ENCODE measurements at places on chromosomes 3 and 15.

- no peak for DNase-seq
Measured at GRCh38 chr3:8621872-8622271, 22.7 kb downstream of the SSUH2 start.

DNA sequence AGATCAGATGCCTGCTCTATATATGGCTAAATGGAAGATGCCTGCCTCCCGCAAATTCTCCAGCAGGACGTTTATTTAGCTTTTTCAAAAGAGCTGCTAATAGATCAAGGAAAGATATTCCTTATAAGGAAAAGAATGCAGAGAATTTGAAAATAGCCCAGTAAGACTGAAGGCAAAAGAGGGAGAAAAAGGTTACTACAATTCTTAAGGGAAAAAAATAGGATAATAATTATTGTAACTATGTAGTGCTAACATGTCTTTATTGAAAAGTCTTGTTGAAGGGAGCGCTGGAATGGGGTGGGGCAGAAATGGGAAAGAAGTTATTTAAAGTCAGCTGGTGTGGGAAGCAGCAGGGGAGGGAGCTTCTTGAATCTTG is 2.9 kb downstream of the TPM1 start:
- DNase-seq, result no peak

DNA sequence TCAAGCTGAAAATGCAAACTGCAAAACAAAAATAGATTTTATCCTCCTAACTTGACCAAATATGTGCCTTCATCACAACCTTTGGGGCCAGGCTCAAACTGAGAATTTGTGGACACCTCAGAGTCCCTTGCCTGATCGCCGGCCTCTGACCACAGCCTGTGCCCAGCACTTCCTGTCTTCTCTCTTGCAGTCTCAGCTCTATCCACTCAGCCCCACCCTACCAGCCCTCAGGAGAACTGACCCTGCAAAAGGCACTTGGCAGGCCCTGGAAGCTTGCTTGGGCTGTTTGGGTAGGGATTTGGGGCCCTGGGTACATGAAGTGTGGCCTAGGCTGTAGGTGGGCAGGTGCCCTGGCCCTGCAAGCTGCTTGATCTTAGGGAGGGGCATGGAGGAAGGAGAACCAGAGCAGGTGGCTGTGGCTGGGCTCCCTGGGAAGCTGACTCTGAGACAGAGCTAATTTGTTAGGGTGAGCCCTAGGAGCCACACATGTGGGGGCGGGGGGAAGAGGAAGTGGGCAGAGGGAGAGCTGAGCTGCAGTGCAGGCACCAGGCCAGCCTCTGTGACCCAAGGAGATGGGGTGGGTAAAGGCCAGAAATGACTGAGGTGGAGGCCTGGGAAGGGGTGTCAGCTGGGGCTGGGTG is 8.6 kb downstream of the CLEC3B start:
- no peak for DNase-seq

- DNase-seq, result no peak
Measured at GRCh38 chr3:10432931-10433330, 72.5 kb downstream of the ATP2B2 start.

DNA sequence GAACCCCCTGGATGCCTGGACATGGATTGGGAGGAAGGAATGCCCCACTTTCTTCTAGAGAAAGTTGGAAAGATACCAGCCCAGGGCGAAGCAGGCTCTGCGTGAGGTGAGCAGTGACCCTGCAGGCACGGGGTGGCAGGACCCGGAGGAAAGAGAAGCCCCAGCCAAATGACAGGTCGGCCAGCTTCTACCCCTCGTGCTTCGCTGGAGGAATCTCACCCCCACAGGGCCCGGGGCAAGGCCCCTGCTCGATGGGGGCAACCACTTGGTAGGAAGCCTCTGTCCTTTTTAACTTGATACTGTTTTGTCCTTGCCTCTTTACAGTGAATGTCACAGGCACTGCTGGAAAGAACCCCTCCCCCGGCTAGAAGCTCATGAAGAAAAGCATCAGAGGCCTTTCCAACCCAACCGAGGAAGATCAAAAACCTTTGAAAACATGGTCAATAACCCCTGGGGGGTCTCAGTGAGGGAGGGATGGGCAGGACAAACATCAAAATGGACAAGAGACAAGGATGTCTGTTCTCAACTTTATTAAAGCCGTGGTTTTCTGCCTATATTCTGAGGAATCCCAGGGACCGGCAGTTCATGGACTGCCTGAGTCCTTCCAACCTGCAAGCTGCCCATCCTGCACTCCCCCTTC is 54.4 kb downstream of the SH3BP5 start:
- no peak for DNase-seq

- DNase-seq, result no peak
Measured at GRCh38 chr15:33283576-33283975, 27.2 kb upstream of the RYR3 start.

DNA sequence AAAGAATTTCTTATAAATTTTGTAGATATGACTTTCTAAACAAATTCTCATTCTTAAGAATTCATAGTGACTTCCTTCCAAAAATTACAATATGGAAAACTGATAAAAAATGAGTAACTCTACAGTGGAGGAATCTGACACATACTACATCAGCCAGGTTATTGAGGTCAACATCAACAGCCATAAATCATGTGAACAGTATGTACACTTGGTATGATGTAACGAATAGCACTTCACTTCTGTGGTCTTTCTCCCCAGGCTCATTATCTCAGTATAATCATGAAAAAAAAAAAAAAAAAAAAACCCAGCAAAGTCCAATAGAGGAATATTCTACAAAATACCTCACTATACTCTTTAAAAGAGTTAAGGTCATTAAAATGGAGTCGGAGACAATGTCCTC is 111.2 kb upstream of the SUCLG2 start:
- DNase-seq, result no peak

DNA sequence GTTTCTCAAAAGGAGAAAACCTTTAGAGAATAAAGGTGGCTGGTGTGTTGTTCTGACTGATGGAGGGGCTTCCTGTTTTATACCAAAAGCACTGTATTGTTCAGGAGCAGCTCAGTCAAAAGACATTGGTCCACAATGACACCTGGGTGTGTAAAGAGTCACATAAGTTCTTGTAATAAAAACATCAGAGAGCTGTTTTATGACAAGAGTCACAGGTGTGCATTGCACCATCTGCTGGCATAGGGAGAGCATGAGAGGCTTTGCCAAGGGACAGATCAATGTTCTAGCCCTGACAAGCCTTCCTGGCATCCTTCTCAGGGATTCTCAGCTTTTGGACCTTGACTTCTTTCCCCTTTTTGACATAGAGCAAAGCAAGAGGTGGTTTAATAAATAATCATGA is 20.4 kb downstream of the ARPP21 start:
- DNase-seq, result no peak

- DNase-seq, result no peak
Measured at GRCh38 chr3:113794526-113794925, 44.1 kb upstream of the GRAMD1C start.

DNA sequence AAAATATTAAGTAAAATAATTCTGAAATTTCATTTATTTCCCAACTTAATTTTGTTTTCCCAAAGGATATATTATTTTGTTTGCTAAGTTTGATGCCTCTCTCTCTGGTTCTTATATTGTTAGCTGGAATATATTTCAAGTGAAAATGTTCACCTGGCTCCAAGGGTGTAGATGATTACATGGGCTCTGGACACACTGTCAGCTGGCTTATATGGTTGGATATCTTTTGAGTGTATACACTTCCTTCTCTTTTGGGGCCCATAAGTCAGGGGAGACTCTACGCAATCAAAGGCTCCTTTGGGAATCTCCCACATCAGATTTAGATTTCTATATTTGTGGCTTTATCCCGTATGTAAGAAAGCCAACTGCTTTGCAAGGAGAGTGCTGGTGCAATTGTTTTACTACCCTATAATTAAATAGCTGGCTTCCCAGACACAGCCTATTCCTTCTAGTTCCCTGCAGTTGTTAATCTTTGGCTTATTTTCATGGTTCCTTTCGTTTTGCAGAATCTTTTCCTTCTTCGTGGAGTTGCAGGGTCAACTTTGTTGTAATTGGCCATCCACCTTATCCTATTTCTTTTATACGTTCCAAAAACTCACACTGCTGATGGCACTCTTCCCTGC is 225.7 kb downstream of the DPH6 start:
- no peak for DNase-seq

- DNase-seq, result no peak
Measured at GRCh38 chr3:57985176-57985983, 22.8 kb upstream of the FLNB start.

- no peak for DNase-seq
Measured at GRCh38 chr15:97146929-97147870, 813.3 kb upstream of the ARRDC4 start.

GRCh38 chr3:66989860-66990696 is 8.0 kb upstream of the KBTBD8 start:
- DNase-seq, result no peak

DNA sequence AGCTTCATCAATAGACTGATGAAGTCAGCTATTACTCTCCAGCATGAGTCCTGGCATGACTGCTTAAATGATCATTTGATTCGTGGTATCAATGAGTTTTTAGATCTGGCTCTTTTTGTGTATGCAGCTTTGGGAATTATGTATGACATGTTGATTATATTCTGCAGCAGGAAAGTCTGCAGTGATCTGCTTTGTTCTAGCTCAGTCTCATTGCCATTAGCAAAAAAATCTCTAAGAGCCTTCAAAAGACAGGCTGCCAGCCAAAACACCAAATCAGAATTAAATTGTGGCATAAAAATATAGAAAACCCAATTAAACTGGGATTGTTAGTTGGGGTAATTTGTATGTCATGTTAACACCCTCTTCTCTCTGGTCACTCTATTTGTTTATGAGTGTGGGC is 1021.0 kb upstream of the SEMA6D start:
- no peak for DNase-seq

- no peak for DNase-seq
Measured at GRCh38 chr3:155078711-155079467, 1.2 kb upstream of the MME start.

DNA sequence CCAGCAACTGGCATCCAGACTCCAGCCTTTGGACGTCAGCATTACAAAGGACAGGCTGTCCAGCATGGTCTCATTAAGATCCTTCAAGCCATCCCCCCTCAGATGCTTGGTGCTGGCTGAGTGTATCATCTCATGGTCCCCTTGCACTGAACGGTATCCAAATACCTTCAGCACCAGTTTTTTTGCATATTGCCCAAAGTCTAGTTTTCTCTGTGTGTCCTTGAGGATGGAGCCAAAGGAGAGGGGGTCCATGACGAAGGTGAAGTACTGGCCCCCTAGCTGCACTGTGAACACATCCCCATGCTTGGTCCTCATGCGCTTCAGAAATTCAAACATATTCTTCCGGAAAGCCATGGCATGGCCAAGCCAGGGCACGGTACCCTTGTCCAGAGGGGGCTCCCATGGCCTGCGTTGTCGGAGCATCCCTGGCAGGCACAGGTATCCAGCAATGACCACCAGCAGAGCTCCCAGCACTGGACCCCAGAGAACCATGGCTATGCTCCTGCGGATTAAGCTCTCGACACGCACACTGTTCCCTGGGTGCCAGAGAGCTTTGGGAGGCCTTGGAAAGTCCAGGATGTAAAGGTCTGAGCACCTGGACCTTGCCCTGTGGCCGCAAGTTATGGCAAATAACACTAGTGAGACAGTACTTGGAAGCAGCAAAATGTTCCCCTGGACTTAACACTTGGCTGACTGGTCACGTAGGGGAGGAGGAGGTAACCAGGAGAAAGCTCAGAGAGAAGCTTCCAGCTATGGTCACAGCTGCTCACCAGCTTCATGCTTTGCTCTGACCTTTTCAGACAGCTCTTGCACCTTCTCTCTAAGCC is at the start of gene CYP8B1:
Gene CYP8B1, minus strand, starts transcription at position 555 of the 827 bp plus-strand sequence. Its CDS starts 63 bp downstream, at position 492.
- DNase-seq, result no peak

GRCh38 chr3:156488767-156489166 is 66.2 kb downstream of the SSR3 start:
- DNase-seq, result no peak

- DNase-seq, result no peak
Measured at GRCh38 chr3:106611841-106612240, 743.0 kb upstream of the CBLB start.

- DNase-seq, result no peak
Measured at GRCh38 chr15:93020976-93021772, 67.8 kb downstream of the RGMA start.

GRCh38 chr15:92914768-92915221 is 14.7 kb downstream of the CHD2 start:
- DNase-seq, result no peak

GRCh38 chr3:10534066-10534465 is 28.7 kb upstream of the ATP2B2 start:
- no peak for DNase-seq

GRCh38 chr15:44207643-44208042 is 12.6 kb upstream of the FRMD5 start:
- DNase-seq, result no peak

DNA sequence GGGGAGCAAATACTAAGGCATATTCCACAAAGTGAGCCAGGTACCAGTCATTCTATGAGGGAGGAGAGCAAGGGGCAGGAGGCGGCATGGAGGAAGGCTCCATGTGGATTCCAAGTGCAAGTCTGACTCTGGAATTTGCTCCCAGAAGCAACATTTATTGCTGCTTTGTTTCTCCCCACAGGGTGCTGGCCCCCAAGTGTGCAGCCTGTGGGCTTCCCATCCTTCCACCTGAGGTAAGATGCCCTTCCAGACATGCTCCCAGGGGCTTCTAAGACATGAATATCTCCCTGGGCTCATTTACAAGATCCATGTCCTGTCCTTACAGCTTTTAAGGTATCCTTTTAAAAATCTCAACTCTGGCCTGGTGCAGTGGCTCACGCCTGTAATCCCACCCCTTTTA is 15.9 kb upstream of the SACM1L start:
- no peak for DNase-seq

DNA sequence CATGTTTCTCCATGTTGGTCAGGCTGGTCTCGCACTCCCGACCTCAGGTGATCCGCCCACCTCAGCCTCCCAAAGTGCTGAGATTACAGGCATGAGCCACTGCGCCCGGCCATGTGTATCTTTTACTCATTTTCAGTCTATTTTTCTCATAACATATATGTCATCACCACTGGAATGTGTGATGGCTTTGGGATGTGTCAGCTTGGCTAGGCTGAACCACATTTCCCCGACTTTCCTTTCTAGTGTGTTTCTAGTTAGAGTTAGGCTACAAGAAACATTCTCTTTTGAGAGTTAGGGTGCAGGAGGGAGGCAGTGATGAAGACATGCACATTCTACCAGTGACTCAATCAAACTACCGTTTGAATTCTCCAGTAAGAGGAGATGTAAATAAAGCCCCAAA is 444.9 kb upstream of the THBS1 start:
- DNase-seq, result no peak

GRCh38 chr3:154972951-154973350 is 107.2 kb upstream of the MME start:
- DNase-seq, result no peak

Measured in DMS 273 treated with DMSO at 0.1 percent for 48 hours (cell line).